ENCODE measurements at places on chromosomes 5 and 9.

- no peak for DNase-seq
These were observed 93.1 kb downstream of the PDE4D start for GRCh38 chr5:59800347-59800893.

DNA sequence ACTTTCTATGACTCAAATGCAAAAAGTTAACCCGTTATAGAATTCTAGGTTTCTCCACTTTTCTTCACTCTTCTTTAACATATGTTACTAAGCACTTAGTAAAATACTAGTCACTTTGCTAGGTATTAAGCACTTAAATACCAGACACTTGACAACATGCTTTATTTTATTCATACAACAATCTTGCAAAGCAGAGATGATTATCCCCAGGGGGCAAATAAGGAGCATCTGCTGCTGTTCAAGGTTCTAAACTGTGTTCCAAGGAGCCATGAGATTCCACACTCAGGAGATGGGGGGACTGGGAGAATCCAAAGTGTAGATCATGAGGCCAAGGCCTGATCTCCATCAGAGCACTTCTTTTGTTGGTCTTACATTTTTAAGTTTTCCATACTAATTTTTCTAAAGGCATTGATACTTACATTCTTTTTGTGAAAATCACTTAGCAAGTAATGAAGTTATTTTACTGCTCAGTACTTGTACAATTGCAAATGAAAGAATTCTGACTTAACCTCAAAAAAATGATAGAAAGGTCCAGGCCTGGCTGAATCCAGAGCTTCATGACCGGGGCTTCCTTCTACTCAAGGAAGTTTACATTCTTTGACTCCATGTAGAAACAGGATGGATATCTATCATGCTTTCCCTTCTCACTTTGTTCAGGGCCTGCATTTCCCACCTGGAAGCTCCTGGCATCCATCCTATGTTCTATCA is 504.4 kb upstream of the WWC1 start:
- no peak for DNase-seq

- no peak for DNase-seq
These were observed 248.3 kb downstream of the CDH18 start for GRCh38 chr5:19739671-19740070.

- no peak for DNase-seq
These were observed 54.2 kb downstream of the GPR107 start for GRCh38 chr9:130107955-130108354.

DNA sequence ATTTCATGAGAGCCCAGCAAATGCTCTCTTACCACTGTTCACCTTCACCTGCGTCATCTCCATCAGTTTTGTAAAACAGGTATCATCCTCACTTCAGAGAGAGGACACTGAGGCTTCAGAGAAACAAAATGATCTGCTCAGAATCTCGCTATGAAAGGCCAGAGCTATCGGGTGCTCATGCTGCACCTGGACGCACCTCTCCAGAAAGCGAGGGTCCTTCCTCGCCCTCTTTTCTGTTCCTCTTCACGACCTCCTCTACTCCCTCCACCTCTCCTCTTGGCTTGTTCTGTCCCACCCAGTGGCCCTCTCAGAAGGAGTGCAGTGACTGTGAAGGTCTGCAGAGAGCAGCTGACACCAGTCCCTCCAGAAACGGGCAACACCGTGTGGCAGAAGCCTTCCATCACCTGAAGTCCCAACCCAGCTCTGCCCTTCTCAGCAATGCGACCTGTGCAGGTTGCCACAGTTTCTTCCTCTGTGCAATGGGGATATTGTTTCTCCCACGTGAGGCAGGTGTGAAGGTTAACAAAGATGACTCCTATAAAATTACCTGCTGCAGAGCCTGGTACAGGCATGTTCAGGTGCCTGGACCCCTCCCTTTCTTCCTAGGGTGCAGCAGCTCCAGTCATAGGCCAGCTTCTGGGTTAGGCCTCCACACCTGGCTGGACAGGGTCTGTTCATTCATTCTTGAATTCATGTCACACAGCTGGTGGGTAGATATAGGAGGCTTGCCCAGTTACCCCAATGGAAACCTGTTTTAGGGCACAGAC is 45.3 kb upstream of the ANGPTL2 start:
- no peak for DNase-seq

- DNase-seq, result no peak
These were observed 113.1 kb downstream of the KDM4C start for GRCh38 chr9:6870650-6871477.

GRCh38 chr5:27465140-27465539 is 426.8 kb upstream of the CDH9 start:
- DNase-seq, result no peak

- DNase-seq, result no peak
These were observed 22.1 kb downstream of the ADRB2 start for GRCh38 chr5:148848393-148849031.

DNA sequence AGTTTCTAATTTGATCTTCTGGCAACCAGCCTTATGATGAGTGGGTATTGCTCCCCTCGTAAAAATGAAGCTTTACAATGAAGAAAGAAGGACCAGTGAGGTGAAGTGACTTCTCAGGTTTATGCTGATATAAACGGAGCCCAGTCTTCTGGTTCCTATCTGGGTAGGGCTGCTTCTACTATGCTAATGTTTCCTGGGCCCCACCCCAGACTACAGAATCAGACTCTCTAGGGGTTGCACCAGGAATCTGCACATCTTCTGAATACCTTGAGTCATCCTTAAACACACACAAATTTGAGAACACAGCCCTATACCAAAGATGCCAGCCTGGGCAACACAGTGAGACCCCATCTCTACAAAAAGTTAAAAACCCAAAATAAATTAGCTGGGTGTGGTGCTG is 16.2 kb downstream of the BTF3 start:
- no peak for DNase-seq

DNA sequence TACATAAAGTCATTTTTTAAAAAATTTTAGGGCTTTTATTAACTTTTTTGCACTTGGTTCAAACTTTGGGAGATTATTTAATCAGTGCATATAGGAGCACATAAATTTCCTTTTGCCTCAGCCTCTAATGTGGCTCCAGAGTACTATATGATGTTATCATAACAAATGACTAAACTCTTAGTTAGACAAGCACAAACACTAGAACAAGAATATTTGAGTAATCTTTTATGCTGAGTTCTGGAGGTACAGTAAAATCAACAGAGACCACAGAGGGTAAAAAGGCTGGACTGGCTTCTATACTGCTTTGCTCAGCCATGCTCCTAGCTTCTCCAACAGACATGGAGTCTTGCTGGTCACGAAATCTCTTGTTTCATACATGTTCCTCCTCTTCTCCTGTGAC is 52.5 kb upstream of the SGCD start:
- DNase-seq, result no peak

DNA sequence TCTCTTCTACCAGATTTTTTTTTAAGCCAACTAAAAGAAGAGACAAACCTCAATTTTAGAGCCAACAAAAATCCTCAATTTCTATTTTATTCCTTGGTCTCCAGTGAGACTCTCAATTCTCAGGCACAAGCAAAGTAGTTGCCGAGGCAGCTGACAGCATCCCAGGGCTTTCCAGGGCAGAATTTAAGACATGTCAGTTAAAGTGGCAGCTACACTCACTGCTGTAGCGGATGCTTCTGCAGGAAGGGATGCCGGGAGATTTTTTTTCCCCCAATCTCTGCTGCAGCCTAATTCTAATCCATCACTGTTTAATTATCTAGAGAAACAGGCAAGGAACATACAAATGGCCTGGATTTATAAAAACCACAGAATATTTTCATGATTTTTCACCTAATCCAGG is 57.0 kb downstream of the TTC39B start:
- no peak for DNase-seq

DNA sequence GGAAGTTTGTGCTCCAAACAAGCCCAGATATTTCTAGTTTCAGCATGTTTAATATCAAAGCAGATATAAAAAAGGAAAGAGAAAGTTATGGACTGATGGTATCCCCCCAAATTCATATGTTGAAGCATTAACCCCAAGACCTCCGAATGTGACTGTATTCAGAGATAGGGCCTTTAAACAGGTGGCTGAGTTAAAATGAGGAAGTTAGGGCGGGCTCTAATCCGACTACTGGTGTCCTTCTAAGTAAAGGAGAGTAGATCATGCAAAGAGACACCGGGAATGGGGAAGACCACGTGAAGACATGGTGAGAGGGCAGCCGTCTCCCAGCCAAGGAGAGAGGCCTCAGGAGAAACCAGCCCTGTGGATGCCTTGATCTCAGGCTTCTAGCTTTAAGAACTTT is 324.1 kb upstream of the KIF2A start:
- DNase-seq, result no peak

- peak; percentile 44 for DNase-seq
These were observed 58.1 kb downstream of the NNT start for GRCh38 chr5:43661102-43661501.

DNA sequence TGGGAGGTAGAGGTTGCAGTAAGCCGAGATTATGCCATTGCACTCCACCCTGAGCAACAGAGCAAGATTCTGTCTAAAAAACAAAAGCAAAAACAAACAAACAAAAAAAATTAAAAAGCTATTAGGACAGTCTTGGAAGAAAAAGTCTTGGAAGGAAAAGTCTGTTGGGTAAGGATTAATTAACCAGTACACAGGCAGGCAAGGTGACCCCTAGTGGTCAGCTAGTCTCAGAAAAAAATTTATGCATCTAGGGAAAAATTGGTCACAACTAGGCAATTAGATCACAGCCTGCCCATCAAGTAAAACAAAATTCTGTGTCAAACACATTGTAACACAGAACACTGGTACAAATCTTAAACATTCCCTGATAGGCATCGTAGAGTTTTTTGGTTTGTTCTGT is 6.7 kb upstream of the ANKRD18B start:
- no peak for DNase-seq

GRCh38 chr9:120931231-120932085 is 4.9 kb upstream of the TRAF1 start:
- DNase-seq, result peak; percentile 89

DNA sequence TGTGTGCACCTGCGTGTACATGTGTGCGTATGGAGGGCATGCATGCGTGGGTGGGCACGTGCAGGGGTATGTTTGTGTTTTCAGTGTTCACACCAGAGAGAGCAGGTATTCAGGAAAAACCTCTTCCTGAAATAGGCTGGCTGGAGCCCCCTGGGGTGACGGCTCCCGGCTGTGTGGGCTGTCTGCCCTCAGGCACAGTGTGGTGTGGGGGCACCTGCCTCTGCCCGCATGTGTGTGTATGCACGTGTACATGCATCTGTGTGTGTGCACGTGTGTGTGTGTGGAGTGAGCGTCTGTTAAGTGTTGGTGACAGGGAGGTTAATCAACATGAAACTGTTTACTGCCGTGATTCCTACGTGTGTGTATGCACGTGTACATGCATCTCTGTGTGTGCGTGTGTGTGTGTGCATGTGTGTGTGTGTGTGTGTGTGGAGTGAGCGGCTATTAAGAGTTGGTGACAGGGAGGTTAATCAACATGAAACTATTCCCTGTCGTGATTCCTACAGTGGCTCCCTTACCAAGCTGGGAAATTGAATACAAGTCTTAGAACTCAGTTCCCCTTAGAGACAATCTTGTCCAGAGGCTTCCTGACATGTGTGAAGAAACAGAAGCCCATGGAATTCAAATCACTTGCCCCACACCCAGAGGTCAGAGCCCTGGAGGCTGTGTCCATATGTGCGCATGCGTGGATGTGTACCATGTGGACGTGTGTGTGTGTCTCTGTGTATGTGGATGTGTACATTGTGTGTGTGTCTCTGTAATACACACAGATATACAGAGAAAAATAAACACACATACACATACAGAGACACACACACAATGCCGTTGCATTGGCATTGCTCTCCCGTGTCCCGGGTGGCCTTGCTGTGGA is 372.4 kb upstream of the IRX4 start:
- DNase-seq, result no peak

DNA sequence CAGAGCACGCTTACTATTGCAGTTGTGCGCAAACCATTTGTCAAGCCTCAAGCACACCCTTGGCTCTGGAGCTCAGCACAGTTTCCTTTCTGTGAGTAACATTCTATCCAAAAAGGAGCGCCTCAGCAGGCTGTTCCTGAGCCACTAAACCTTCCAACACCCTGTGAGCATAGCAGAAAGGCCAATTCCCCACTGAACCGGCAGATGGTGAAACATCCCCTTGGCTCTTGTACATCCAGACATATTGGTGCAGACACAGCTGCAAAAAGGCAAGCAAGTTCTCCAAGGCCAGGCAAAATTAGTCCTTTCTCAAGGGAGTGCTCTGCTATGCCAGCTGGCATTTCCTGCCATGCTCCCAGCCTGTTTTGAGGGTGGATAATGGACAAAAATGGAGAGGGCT is 44.1 kb upstream of the CEMIP2 start:
- no peak for DNase-seq

- no peak for DNase-seq
These were observed 229.8 kb downstream of the TLE1 start for GRCh38 chr9:81459591-81459990.

DNA sequence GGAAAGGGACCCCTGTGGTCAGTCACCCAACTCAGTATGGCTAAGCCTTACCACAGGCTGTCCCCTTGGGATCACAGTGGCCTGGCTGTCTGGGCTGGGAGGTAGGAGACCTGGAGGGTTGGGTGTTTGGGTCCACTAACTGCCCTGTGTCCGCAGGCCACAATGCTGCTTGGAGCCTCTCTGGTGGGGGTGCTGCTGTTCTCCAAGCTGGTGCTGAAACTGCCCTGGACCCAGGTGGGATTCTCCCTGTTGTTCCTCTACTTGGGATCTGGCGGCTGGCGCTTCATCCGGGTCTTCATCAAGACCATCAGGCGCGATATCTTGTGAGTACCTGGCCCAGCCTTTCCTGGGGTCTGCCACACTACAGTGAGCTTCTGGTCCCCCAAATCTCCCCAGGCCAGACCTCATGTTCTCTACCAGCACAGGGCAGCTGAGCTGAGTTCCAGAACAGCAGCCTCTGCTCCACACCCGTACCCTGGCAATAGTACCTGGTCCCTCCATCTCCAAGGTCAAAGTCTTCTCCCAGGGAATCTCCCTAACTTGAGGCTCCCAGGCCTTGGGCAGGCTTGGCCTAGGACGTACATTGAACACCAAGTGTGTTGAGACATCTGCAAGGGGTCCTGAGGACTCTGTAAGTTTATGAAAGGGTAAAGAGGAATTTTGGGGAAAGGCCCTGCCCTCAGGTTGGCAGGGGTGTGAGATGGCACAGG is 2.8 kb downstream of the SLC27A4 start:
- DNase-seq, result no peak

- no peak for DNase-seq
These were observed 129.2 kb upstream of the TRPM3 start for GRCh38 chr9:71250581-71250980.

DNA sequence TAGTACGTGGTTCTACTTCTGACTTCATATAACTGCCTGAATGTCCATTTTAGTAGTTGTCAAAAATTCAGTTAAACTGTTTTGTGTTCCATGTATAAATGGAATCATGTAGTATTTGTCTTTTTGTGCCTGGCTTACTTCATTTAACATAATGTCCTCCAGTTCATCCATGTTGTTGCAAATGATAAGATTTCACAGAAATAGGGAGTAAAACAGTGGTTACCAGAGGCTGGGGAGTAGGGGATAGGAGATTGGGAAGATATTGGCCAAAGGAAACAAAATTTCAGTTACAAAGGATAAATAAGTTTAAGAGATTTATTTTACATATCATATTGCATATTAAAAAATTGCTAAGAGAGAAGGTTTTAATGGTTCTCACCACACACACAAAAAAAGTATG is 425.0 kb upstream of the MEF2C start:
- no peak for DNase-seq
